Testis (tissue), 5 donors: ENCODE measurements at places on chromosomes 3 and 15.

DNA sequence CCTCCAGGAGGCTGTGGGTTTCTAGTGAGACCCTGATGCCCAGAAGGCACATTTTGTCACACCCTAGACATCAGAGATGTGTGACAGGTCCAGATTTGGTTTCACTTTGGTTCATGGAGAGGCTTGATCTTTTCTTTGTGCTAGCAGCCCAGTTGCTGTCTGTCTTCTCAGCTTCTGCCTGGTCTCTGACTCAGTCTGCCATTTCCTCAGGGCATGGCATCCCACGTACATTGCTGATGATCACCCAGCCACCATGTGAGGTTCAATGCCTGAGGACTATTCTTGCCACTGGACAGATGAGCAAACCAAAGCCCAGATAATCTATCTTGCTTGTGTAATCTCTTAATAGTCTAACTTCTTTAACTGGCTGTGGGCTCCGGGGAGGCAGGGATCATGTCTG is 144.9 kb upstream of the MRPS22 start:
- H3K4me3 ChIP-seq, result no peak overlapping the region
- no peak for DNase-seq
- no peaks in the 10 kb centered on the region for H3K4me1 ChIP-seq
- H3K27ac ChIP-seq, result no peak overlapping the region
- H3K27me3 ChIP-seq, result no peaks in the 10 kb centered on the region

DNA sequence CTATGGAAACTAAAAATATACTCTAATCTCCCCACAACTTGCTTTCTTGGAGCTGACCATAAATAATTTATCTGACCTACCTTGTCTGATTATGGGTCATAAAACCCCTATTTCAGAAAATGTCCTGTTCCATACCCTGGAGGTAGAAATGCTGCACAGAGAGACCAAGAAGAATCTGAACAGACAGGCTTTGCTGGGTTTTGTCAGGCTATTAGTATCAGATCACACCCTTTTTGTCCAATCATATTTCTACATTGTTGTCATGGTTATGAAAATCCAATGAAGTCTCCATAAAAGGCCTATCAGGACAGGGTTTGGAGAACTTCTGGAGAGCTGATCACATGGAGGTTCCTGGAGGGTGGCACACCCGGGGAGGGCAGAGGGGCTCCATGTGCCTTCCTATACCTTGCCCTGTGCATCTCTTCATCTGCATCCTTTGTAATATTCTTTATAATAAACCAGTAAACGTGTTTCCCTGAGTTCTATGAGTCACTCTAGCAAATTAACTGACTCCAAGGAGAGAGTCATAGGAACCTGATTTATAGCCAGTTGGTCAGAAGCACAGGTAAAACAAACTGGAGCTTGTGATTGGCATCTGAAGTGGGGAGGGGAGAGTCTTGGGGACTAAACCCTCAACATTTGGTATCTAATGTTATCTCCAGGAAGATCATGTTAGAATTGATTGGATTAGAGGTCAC is 58.1 kb downstream of the NGLY1 start:
- no peak overlapping the region for H3K27ac ChIP-seq
- H3K36me3 ChIP-seq, result no peaks in the 10 kb centered on the region
- H3K4me1 ChIP-seq, result no peaks in the 10 kb centered on the region

DNA sequence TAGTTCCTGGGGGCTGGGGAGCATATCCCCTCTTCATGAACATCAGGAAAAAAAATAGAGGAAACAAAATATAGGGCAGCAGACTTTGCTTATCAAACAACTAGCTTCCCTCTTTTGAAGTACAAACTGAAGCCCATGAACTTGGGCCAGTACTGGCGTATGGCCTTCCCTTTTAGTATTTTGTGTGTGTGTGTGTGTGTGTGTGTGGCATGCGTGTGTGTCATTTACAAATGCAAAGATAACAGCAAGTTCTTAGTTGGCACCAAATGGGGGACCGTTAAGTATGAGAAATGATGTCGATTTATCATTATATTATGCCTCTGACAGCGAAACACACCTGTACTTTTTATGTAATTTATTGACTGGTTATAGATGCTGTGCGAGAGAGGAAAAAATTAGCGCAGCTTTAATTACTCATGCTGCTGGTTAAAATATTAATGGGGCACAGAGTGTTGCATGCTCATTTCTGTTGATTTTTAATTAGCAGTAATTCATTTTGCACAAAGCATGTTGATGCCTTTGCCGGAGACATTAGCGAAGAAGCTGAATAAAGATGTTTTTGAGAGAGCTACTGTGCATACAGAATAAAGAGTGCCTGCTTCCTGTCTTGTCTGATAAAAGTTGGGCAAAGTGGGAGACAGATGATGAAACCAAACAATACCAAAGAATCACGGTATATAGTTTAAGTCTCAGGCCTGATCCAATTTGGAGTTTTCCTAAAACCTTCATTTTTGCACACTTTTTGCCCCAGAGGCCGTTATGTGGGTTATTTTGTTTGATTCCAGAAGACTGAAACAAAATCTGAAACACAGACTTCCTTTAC is 297.1 kb downstream of the SATB1 start:
- no peak for DNase-seq
- no peak overlapping the region for H3K27ac ChIP-seq
- no peaks in the 10 kb centered on the region for H3K36me3 ChIP-seq
- H3K4me3 ChIP-seq, result no peak overlapping the region
- no peaks in the 10 kb centered on the region for H3K4me1 ChIP-seq
- H3K27me3 ChIP-seq, result no peaks in the 10 kb centered on the region

DNA sequence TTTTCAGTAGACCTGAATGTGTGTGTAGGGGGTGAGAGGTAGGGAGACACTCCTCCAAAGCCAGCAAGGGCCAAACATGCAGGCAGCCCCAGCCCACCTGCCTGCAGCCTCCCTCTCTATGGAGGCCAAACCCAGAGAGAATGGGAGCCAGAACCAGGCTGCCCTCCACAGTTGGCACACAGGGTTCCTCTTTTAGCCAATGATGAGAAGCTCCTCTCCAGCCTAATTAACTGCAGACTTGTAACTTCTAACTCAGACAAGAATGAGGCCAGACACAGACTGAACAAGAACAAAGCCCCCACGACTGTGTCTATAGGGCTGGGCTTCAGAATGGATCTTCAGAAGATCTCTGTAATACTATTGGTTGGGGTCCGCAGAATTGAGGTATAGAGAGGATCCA is 12.3 kb upstream of the TLE3 start:
- no peaks in the 10 kb centered on the region for H3K27me3 ChIP-seq
- H3K36me3 ChIP-seq, result no peaks in the 10 kb centered on the region
- H3K4me1 ChIP-seq, result peaks cover 8% of the 10 kb centered on the region
- no peak overlapping the region for H3K4me3 ChIP-seq
- DNase-seq, result no peak
- H3K27ac ChIP-seq, result no peak overlapping the region

GRCh38 chr3:171783626-171784025 is 26.7 kb downstream of the PLD1 start:
- no peaks in the 10 kb centered on the region for H3K27me3 ChIP-seq
- H3K4me3 ChIP-seq, result no peak overlapping the region
- no peak overlapping the region for H3K27ac ChIP-seq

DNA sequence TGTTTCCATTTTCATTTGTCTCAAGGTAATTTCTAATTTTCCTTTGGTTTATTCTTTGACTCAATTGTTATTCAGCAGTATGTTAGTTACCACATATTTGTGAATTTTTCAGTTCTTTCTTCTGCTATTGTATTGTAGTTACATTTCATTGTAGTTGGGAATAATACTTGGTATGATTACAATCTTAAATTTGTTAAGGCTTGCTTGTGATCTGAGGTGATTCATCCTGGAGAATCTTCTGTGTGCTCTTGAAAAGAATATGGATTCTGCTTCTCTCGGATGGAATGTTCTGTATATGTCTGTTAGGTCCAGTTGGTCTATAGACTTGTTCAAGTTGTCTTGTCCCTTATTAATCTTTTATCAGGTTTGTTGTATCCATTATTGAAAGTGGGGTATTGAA is 63.4 kb upstream of the VEPH1 start:
- DNase-seq, result no peak
- H3K4me3 ChIP-seq, result no peak overlapping the region
- H3K27me3 ChIP-seq, result no peaks in the 10 kb centered on the region
- H3K4me1 ChIP-seq, result no peaks in the 10 kb centered on the region
- H3K36me3 ChIP-seq, result no peaks in the 10 kb centered on the region
- H3K27ac ChIP-seq, result no peak overlapping the region

GRCh38 chr15:58081456-58081855 is 15.9 kb upstream of the ALDH1A2 start:
- H3K4me1 ChIP-seq, result no peaks in the 10 kb centered on the region
- H3K27ac ChIP-seq, result no peak overlapping the region
- no peaks in the 10 kb centered on the region for H3K27me3 ChIP-seq
- no peaks in the 10 kb centered on the region for H3K36me3 ChIP-seq
- H3K4me3 ChIP-seq, result no peak overlapping the region

DNA sequence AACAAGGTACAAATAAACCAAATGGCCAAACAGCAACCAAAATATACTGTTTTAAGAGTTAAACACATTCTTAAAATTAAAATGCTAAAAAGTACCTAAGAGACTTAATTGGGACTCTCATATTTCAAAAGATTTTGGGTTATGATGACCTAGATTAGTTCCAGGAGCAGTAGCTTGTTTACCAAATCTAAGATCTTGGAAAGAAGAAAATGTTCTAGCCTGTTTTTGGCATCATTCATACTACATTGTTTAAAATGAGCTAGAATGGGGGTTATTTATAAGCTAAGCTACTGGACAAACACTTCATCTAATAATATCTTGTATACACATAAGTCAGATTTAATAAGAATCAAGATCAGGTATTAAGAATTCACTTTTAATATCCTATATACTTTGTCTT is 22.8 kb downstream of the ATOSA start:
- H3K4me1 ChIP-seq, result peaks cover 20% of the 10 kb centered on the region
- DNase-seq, result no peak
- no peak overlapping the region for H3K4me3 ChIP-seq
- no peaks in the 10 kb centered on the region for H3K27me3 ChIP-seq

DNA sequence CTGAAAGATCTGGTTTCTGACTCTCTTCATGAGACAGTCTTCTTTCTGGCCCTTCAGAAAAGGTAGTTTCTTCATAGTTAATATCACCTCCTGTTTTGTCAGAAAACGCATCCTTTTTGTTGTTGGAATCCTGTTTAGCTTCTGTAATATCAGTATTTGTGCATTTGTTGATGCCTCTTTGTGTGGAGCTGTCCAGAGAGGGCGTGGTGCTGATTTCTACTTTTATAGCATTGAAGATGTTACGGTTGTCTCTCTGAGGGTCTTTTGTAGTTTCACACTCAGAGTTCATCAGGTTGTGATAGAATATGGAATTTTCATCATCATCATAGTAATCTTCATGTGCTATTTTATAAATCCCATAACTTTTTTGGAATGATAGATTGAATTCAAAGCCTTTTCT is 8.9 kb downstream of the GPR149 start:
- no peak overlapping the region for H3K4me3 ChIP-seq
- H3K36me3 ChIP-seq, result no peaks in the 10 kb centered on the region
- H3K27me3 ChIP-seq, result no peaks in the 10 kb centered on the region
- H3K4me1 ChIP-seq, result no peaks in the 10 kb centered on the region
- no peak overlapping the region for H3K27ac ChIP-seq

GRCh38 chr3:129746629-129747028 is 140.2 kb upstream of the PLXND1 start:
- H3K4me1 ChIP-seq, result peaks cover 7% of the 10 kb centered on the region
- no peak overlapping the region for H3K27ac ChIP-seq
- no peak overlapping the region for H3K4me3 ChIP-seq

DNA sequence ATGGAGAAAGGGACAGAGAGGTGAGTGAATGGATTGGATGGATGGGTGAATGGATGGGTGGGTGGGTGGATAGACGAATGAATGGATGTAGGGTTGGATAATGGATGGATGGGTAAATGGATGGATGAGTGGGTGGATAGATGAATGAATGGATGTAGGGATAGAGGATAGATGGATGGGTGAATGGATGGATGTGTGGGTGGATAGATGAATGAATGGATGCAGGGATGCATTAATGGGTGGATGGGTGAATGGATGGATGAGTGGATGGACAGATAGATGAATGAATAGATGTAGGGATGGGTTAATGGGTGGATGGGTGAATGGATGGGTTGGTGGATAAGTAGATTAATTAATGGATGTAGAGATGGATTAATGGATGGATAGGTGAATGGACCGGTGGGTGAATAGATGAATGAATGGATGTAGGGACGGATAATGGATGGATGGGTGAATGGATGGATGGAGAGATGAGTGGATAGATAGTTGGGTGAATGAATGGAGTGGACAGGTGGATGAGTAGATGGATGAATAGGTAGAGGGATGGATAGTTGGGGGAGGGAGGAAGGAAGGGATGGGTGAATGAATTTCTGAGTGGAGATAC is 28.6 kb downstream of the CACNA2D3 start:
- H3K36me3 ChIP-seq, result no peaks in the 10 kb centered on the region
- no peak for DNase-seq
- H3K4me3 ChIP-seq, result no peak overlapping the region
- no peak overlapping the region for H3K27ac ChIP-seq

DNA sequence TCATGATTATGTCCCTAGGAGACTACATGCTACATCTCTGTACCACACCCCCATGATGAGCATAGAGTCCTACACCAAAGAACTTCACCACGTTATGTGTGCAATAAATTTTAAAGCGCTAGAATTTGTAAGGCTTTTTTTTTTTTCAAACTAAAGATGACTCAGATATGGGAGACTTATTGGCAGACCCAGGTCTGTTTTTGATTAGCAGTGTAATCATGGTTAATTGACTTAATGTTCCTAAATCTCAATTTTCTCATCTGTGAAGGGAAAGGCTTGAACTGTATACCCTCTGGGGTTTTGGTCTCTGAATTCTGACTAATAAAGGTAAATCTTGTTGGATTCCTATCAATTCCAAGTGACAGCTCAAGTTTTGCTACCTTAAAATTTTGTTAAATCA is 26.4 kb downstream of the ABI3BP start:
- no peaks in the 10 kb centered on the region for H3K4me1 ChIP-seq
- H3K27ac ChIP-seq, result no peak overlapping the region
- DNase-seq, result no peak
- H3K27me3 ChIP-seq, result no peaks in the 10 kb centered on the region
- H3K4me3 ChIP-seq, result no peak overlapping the region

DNA sequence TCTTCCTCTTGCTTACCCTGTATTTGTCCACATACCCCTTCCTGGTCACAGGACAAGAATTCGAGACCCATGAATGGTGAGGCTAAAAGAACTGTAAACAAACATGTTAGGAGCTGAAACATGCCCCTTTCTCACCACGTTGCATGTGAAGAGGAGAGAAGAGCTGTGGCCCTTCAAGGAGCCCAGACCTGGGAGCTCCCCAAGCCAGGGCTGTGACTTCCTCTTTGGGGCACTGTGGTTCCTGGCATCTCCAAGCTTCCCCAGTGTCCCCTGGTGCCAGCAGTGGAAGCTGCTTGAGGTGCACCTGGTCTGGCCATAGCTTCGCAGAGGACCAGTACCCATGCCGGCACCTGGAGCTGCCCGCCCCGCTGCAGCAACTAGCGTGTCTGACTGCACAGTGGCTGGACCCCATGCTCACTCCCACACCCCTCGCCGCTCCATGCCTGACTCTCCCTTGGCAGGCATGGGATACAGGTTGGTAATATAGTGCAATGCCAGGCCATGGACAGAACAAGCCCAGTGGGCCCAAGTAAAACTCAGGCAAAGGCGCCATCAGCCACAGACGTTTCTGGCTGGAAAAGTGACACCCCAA is 9.9 kb downstream of the SPCS1 start:
- no peaks in the 10 kb centered on the region for H3K36me3 ChIP-seq
- H3K27ac ChIP-seq, result no peak overlapping the region
- H3K4me1 ChIP-seq, result no peaks in the 10 kb centered on the region
- DNase-seq, result no peak
